ENCODE measurements at places on chromosomes 6 and 20. TPM values are rescaled to one million over a fixed set of nuclear protein-coding genes. Genes with fewer than 3 reads are reported as not detected.

The HTR1B gene
- not detected for total RNA-seq

The RGS17 gene
- 0.15 TPM for total RNA-seq

The CTAGE9 gene
- total RNA-seq: not detected

The KCNK16 gene
- not detected for total RNA-seq

The PLTP gene
- total RNA-seq: 114 TPM

The C6orf118 gene
- not detected for total RNA-seq

The TSHZ2 gene
- total RNA-seq: 2.3 TPM

The CALHM6 gene
- 2.7 TPM for total RNA-seq

The CTCFL gene
- 0.11 TPM for total RNA-seq

The MTFR2 gene
- total RNA-seq: 9.4 TPM

The OPN5 gene
- not detected for total RNA-seq

The KCNG1 gene
- total RNA-seq: 0.37 TPM

The POPDC3 gene
- total RNA-seq: not detected

The GPR63 gene
- 0.20 TPM for total RNA-seq

The CFAP61 gene
- total RNA-seq: 0.37 TPM

The TRIM26 gene
- total RNA-seq: 53.5 TPM

The PSMF1 gene
- 135 TPM for total RNA-seq

The C6orf132 gene
- 15.0 TPM for total RNA-seq

All from upper lobe of left lung (tissue), 6 donors.